LoVo (cell line): ENCODE measurements at places on chromosomes 7 and 10.

DNA sequence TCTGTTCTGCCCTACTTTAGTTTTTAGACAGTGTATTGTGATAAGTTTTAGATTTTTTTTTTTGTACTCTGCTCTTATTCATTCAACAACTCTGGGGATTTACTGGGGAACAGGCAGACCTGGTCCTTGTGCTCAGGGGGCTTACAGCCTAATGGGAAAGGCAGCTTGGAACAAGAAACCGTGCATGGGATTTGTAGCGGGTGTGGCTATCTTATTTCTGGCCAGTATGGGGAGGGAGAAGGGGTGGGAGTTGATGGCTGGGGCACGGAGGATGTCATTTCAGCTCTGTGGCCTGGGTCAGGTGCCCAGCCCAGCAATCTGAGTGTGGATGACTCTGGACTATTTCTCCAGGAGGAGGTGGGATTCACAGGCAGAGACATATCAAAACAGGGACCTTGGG lies 47.0 kb downstream of the GRK5 start:
- no peak for DNase-seq

- DNase-seq, result no peak
Measured at GRCh38 chr10:14608381-14609001, 166.2 kb downstream of the FAM107B start.

DNA sequence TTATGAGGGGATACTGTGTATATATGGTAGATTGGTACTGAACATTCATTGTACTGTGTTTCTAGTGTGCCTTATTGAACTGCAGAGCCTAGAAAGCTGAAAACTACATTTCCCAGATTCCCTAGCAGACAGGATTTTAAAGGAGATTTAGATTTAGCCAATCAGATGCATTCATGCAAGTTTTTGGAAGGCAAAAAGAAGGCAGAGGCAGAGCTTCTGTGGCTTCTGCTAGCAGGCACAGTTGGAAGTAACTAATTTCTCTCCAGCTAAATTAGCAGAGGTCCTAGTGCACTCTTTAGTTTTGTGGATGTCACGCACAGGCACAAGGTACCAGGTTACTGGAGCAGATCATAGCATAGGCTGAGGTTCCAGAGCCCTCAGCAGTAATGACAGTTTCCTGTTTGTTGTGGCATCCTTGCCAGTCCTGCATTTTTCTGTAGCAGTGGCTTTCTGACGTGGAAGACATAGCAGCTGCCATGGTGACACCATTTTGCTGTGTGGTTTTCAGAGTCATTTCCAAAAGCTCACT lies 83.7 kb upstream of the CCDC71L start:
- no peak for DNase-seq

- peak; percentile 99 for DNase-seq
Measured at GRCh38 chr7:50962962-50963374, 180.3 kb upstream of the GRB10 start.

- DNase-seq, result no peak
Measured at GRCh38 chr7:82985144-82985802, 177.4 kb downstream of the PCLO start.

DNA sequence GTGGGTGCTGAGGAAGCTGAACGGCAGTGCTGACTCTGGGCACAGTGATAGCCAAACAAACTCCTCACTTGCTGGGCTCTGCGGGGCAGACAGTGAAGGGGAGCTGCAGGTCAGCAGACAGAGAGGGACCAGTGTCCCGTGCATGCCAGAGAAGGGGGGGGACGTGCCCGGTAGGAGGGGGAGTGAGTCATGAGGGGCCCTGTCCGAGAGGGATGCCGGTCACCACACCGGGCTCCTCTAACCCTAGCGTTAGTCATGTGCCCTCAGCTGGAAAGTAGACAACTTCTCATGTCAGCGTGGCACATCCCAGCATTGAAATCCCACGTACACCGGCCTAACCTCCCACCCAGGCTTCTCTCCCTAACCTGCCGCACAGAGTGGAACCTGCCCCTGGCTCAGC lies 117.1 kb upstream of the DPP6 start:
- no peak for DNase-seq

DNA sequence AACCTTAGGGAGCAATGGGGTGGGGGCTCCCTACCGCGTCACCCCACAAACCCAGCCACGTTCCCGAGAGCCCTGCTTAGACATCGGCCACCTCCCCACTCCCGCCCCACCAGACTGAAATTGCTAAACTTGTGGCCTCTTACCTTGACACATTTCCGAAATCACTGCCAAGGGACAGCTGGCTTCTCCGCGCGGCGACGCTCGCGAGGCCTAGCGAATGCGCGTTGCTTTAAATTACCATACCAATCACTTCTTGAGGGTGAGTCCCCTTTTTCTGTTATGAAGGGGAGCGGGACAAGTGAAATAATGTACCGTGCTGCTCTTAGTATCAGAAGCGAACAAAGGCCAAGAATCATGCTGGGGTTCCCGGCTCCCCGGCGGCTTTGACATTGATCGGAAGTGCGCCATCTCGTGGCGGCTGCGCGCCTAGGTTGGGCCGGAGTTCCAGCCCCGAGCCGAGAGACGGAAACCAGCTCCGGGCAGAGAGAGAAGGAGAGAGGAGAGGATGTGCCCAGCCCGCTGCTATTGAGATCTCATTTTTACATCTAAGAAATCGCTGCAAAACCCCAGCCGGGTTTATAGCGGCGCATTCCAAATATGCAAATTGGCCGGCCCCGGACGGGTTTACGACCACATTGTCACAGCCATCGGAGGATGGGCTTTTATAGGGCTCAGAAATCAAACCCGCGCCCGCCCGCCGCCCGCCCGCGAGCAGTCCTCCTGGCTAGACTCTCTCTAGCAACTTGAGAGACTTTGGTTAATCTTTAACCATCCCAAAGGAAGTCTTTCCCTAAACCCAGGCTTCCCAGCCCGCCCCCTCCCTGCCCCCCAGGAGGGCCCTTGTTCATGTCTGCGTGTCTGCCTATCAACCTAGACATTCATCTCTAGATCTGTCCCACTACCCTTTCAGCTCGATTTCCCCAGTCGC lies 5.3 kb downstream of the HOXA11 start:
- DNase-seq, result peak; percentile 93

DNA sequence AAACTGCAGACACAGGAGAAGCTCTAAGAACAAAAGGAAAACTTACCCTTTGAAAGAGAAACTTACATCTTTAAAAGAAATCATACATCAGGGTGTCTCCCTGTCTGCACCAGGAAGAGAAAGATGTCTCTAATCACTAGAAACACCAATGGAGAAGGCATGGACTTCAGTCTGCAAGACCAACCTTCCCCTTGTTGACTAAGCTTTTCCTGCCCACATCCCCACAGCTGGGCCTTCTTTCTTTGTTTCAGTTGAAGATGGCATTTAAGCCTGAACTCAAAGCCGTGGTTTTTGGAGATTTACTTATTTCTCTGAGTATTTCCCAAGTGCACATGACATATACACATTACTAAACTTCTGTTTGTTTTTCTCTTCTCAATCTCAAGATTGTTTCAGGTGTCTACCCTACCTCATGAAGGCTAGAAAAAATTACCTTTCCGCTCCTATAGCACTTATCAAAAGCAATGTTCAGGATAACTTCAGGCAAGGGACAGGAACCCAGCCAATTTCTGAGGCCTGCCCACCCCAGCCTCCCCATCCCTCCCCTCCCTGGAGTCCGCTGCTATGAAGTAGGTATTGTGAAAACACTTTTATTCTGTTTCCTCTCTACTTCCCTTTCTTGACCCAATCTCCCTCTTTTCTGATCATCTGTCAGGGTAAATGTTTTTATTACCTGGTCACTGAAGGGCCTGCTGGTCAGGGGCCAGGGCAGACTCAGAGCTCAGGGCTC lies 2.8 kb upstream of the SLC29A3 start:
- no peak for DNase-seq

DNA sequence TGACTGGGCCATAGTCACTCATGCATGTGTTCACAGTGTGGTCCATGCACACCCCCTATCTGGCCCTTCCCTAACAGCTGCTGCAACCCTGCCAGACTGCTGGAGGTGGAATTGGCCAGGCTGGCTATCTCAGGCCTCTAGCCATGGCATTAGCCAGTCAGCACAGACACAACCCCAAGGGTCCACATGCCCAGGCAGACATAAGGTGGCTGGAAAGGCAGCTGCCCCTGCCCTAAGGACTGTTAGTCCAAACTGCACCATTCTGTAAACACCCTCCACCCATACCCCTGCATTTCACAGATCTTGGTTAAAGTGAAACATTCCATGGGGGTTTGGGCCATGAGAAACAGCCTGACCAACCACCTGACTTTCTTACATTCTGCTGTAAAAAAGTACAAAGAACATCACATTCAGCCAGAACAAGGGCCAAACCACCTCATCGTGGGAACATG lies 137.4 kb upstream of the KCNMA1 start:
- DNase-seq, result no peak

DNA sequence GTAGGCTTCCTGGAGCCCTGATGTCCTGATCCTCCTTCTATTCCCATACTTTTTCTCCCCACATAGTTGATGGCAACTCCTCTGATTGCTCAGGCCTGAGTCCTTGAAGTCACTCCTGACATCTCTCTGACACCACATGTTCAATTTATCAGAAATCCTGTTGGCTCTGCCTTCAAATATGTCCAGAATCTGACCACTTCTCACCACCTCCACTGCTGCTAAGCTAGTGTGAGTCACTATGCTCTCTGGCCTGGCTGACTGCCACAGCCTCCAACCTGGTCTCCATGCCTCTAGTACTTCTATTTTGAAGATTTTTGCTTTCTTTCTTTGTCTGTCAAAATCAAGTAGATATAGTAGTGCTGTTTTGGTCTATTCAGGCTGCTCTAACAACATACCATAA lies 53.0 kb downstream of the TMEM229A start:
- no peak for DNase-seq

DNA sequence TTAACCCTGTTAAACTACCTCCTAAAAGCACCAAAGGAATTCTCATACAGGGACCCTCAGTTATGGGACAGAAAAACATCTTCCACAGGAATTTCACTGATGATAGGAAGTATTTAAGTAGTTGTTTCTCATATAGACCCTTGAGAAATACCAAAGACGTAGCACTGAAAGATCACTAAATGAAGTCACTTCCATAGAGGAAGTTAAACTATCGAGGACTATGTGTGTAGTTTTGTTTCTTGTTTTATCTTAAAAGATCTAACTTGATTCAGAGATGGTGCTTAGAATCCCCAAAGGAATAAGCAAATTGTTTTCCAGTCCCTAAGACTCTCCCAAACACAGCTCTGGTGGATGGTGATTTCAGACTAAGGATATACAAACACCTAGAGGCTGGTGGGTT lies 94.8 kb upstream of the AFAP1L2 start:
- DNase-seq, result no peak

DNA sequence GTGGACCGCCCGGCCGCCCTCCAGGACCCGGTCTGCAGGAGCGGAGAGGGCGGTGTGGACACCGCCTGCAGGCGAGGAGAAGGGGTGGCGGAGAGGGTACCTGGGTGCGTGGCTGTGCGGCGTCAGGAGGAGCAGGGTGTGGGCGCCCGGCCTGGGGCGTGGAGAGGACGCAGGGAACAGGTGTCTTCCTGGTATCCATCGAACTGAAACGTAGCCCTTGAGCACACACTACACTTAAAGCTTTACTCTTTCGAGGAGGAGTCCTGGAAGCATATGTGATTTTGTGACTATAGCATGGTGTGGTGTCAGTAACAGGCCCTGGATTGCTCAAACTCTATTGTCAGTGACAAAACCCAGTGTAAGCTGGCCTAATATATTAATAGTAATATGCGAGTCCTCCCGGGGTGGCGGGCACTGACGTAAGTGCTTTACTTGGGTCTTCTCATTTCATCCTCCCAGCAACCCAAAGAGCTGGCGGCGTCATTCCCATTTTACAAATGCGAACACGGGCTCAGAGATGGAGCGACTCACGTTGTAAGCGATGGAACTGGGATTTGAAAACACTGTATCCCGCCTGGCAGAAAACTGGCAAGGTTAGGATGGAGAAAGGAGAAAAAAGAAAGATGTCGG lies 508 bp upstream of the TECPR1 start:
- no peak for DNase-seq

DNA sequence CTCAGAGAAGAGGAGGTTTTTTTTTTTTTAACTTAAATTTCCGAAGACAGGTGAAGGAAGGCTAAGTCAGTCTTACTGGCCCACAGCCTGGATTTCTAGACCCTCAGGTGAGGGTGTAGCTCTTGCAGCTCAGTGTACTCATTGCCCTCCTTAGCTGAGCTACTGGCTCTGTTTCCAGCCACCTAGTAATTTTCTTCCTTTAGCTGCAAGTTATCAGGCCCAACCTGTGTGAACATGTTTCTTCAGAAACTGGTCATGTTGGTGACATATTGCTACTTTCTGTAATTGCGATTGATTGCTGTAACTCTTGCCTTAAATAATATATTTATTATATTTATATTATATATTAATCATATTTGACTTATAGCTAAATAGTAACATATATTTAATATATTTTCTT lies 10.0 kb upstream of the TMEM229A start:
- no peak for DNase-seq

DNA sequence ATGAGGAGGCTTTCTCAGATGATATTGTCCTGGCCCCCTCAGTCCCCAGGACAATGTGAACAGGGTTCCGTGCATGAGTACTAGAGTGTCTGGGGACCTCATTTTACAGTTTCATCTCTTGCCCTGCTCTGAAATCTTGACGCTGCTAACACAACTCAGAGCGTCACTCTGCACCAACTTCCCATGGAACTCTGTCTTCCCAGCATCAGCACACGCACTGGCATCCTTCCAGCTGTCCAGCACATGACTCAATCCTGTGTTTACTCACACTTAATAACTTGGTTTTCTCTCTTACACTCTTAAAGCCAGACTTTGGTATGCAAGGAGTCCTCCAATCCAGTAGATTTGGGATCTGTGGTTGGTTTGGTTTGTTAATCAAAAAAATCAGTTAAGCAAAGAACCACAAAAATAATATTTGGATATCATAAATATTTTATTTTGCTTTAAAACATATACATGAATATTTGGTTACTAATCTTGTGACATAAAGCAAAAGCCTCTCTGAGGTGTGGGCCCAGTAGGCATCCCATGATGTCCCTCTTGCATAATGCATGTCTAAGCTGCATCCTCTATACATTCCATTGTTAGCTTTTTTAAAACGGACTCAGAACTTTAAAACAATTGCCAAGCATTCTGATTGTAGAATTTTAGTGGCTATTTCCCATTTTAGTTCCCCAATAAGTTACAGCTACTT lies 131.0 kb downstream of the CXCL12 start:
- DNase-seq, result peak; percentile 33

DNA sequence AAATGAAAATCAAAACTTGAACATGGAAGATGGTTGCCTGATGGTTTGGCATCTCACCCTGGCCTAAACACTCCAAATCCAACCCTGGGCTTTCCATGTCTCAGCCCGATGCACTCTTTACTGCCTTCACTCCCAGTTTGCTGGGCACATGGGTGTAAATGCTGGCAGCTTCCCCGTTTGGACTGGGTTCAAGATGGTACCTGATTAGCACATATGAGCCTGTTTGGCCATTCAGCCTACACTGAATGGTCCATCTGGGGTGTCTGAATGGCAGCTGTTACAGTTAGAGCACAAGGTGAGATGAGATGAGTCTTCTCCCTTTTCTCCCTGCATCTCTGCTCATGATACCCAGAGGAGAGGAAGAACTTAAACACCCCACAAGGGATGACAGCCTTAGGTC lies 37.1 kb downstream of the ATXN7L1 start:
- DNase-seq, result no peak

DNA sequence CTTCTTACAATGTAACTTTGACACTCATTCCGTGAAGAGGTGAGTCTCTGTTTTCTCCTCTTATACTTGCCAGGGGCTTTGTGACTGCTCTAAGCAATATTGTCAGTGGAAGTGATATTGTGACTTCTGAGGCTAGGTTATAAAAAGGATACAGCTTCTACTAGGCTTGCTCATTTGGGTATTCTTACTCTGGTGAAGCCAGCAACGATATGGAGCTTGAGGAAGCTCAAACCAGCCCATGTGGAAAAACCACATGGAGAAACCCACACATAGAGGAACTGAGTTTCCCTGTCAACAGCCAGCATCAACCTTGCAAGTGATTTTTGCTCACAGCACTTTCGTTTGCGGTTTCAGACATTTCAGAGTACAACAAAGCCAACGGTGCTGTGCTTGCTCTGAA lies 149.6 kb upstream of the SEMA3E start:
- no peak for DNase-seq
